Fibroblast of lung (primary cell): ENCODE measurements at places on chromosomes 1 and 21. TPM values are rescaled to one million over a fixed set of nuclear protein-coding genes. Genes with fewer than 3 reads are reported as not detected.

Gene EBNA1BP2
- total RNA-seq = 39.1 and 44.4 TPM in 2 replicates

Gene ANKRD35
- total RNA-seq = 2.3 and 4.5 TPM in 2 replicates

Gene BRDT
- total RNA-seq = not detected in 2 replicates

Gene AGT
- 10.6 and 14.1 TPM in 2 replicates for total RNA-seq

- H3K27ac ChIP-seq = peak overlapping the region; percentile 76
- DNase-seq = peak; percentile 66
- no peaks in the 10 kb centered on the region for H3K36me3 ChIP-seq
These were observed 522 bp downstream of the RC3H1 start for GRCh38 chr1:174021591-174022079.

GRCh38 chr21:26813426-26813998 is 31.7 kb downstream of the ADAMTS1 start:
- H3K27me3 ChIP-seq = no peaks in the 10 kb centered on the region
- H3K36me3 ChIP-seq = no peaks in the 10 kb centered on the region
- H3K27ac ChIP-seq = no peak overlapping the region
- peaks cover 3% of the 10 kb centered on the region for H3K4me1 ChIP-seq
- no peak for DNase-seq
- no peak overlapping the region for H3K4me3 ChIP-seq

- peak; percentile 86 for DNase-seq
- no peak overlapping the region for H3K4me3 ChIP-seq
- no peak overlapping the region for H3K27ac ChIP-seq
- peaks cover 8% of the 10 kb centered on the region for H3K27me3 ChIP-seq
These were observed 5.1 kb upstream of the HMGCS2 start for GRCh38 chr1:119773711-119774241.

- H3K4me1 ChIP-seq = no peaks in the 10 kb centered on the region
- no peaks in the 10 kb centered on the region for H3K36me3 ChIP-seq
- H3K4me3 ChIP-seq = no peak overlapping the region
- DNase-seq = no peak
- H3K27ac ChIP-seq = no peak overlapping the region
- no peaks in the 10 kb centered on the region for H3K27me3 ChIP-seq
These were observed 25.2 kb upstream of the RABGAP1L start for GRCh38 chr1:174134003-174134659.

Gene CAMK1G
- total RNA-seq = 0.77 and 1.7 TPM in 2 replicates

Gene LENEP
- 0.26 TPM in 1 of 2 replicates, not detected in the other for total RNA-seq

DNA sequence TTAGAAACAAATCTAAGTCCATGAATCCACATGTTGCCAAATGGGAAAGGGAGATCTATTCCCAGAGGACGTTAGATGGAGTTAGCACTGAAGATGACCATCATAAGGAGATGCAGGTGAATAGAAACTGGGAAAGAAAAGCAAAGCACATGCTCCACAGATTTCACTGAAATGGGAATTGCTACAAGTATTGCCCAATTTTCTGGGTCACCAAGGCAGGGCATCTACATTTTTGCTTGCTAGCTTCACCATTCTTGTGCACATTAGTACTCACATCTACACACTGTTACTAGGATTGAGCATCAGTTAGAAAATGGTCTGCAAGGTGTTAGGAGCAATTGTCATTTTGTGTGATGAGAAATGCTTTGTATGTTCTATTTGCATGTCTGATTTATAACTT is 99.1 kb downstream of the JAK1 start:
- no peaks in the 10 kb centered on the region for H3K27me3 ChIP-seq
- H3K36me3 ChIP-seq = peaks cover 12% of the 10 kb centered on the region
- no peak overlapping the region for H3K27ac ChIP-seq
- peaks cover 5% of the 10 kb centered on the region for H3K4me1 ChIP-seq
- DNase-seq = peak; percentile 33
- H3K4me3 ChIP-seq = no peak overlapping the region

Gene SUSD4
- under 0.01 TPM in 1 of 2 replicates, not detected in the other for total RNA-seq

GRCh38 chr1:50700214-50700613 is 259.9 kb downstream of the FAF1 start:
- H3K27me3 ChIP-seq = no peaks in the 10 kb centered on the region
- no peak for DNase-seq
- no peak overlapping the region for H3K27ac ChIP-seq
- no peak overlapping the region for H3K4me3 ChIP-seq

DNA sequence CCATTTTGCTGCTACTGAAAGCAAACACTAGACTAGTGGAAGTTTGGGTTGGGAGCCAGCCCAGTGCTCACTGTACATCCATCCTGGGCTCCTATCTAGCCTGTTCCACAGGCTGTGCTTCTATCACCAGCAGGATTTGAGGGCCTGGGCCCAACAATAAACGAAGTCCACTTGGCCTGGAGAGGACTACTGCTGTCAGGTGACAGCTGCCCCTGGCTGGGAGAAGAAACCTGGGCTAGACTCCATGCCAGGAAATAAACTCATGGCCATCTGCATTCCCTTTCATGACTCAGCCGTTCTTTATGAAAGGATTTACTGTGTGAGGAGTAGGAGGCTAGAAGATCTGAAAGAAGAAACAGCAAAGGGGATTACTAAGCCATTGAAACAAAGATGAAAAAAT is 35.5 kb downstream of the COLGALT2 start:
- H3K27ac ChIP-seq = peak overlapping the region; percentile 56
- no peaks in the 10 kb centered on the region for H3K36me3 ChIP-seq
- H3K4me1 ChIP-seq = peaks cover 4% of the 10 kb centered on the region
- DNase-seq = peak; percentile 72
- H3K27me3 ChIP-seq = no peaks in the 10 kb centered on the region
- H3K4me3 ChIP-seq = no peak overlapping the region

Gene IL23R
- total RNA-seq = not detected in 2 replicates

Gene PDZK1
- 0.26 and 1.5 TPM in 2 replicates for total RNA-seq

Gene SPRR1B
- not detected in 2 replicates for total RNA-seq

Gene A3GALT2
- not detected in 2 replicates for total RNA-seq

DNA sequence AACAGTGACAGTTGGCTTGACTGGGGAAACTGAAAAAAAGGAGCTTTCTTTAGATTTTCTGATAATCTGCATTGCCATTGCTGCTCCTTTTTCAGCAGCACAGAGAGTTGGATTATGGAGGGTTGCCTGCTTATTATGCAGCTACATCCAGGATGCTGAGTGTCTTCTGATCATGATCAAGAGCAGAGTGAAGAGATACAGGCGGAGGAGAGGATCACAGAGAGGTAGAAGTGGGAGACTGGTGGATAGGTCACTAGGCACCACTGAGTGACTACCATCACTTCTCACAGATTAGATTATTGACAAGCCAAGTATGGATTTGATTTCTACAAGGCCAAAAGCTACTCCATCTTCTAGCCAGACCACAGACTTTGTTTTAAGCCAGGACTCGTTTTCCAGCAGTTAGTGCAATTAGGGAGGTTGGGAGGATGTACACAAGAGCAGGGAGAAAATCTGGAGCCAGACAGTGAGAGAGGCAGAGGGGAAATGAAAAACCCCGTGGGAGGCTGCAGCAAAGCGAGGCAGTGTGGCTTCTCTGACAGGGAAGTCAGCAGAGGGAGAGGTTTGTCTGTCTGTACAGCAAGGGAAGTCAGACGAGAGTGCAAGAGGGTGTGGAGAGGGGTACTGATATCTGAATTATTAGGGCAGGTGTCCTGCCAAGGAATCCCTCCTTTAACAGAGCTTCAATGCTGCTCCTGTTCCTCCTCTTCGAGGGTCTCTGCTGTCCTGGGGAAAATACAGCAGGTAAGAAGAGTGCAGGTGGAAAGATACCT is at the start of gene CD1E:
Gene CD1E (plus strand): TSS at position 592 of the 773 bp plus-strand sequence. CDS start 95 bp downstream, at position 687.
- H3K4me3 ChIP-seq = no peak within 1 kb of the TSS
- no peak for DNase-seq
- no peaks in the 10 kb centered on the region for H3K36me3 ChIP-seq
- H3K27ac ChIP-seq = no peak within 1 kb of the TSS
- no peaks in the 10 kb centered on the region for H3K27me3 ChIP-seq
- H3K4me1 ChIP-seq = no peaks in the 10 kb centered on the region

DNA sequence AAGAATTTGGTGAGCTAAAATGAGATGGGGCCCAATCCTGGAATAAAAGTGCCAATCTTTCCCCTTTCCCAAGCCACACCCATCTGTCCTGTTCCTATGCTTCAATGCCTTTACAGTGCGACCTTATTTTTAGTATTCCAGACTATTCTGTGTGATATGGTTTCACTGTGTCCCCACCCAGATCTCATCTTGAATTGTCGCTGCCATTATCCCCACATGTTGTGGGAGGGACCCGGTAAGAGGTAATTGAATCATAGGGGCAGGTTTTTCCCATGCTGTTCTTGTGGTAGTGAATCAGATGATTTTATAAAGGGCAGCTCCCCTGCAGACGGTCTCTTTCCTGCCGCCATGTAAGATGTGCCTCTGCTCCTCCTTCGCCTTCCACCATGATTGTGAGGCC is 129.3 kb upstream of the KIF26B start:
- no peak overlapping the region for H3K27ac ChIP-seq
- no peak for DNase-seq
- no peaks in the 10 kb centered on the region for H3K27me3 ChIP-seq
- no peaks in the 10 kb centered on the region for H3K36me3 ChIP-seq
- H3K4me3 ChIP-seq = no peak overlapping the region

Gene E2F2
- total RNA-seq = 0.17 TPM in 1 of 2 replicates, not detected in the other

Gene DDR2
- total RNA-seq = 252 and 303 TPM in 2 replicates

DNA sequence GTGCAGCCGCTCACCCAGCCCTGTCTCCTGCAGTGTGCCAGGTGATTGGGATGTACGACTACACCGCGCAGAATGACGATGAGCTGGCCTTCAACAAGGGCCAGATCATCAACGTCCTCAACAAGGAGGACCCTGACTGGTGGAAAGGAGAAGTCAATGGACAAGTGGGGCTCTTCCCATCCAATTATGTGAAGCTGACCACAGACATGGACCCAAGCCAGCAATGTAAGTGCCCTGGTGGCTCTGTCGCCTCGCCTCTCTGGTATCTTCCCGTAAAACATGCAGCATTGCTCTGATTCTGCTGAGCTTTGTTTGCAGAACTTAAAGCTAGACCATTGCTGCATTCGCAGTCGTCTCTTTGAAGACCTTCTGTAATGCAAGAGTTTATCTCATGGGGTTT is 79.2 kb downstream of the ATP5PO start:
- H3K27ac ChIP-seq = no peak overlapping the region
- H3K27me3 ChIP-seq = no peaks in the 10 kb centered on the region
- DNase-seq = no peak
- no peaks in the 10 kb centered on the region for H3K4me1 ChIP-seq

DNA sequence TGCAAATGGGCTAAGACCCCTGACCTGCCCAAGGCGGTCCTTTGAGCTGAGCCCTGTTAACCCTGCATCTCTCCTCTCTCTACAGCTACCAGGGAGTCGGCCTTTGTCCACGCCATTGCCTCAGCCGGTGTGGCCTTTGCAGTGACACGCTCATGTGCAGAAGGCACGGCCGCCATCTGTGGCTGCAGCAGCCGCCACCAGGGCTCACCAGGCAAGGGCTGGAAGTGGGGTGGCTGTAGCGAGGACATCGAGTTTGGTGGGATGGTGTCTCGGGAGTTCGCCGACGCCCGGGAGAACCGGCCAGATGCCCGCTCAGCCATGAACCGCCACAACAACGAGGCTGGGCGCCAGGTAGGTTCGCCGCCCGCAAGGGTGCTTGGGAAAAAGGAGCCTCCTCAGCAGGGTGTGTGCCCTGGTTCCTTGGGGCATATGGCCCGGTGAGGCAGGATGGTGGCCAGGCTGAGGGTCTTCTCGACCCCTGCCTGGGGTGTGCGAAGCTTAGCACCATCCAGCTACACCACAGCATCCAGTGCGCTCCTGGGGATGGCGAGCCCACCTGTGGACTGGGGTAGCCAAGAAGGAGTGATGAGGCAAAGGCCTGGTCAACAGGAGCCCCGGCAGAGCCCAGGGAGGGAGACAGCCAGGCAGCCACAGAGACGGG is 31.8 kb upstream of the ARF1 start:
- no peaks in the 10 kb centered on the region for H3K4me1 ChIP-seq
- no peak for DNase-seq
- no peak overlapping the region for H3K27ac ChIP-seq
- H3K4me3 ChIP-seq = no peak overlapping the region

GRCh38 chr21:25953196-25953595 is 217.4 kb downstream of the APP start:
- H3K36me3 ChIP-seq = peaks cover 2% of the 10 kb centered on the region
- H3K4me1 ChIP-seq = no peaks in the 10 kb centered on the region
- no peaks in the 10 kb centered on the region for H3K27me3 ChIP-seq
- DNase-seq = no peak

GRCh38 chr1:236844499-236845271 is 49.6 kb downstream of the MTR start:
- H3K4me3 ChIP-seq = no peak overlapping the region
- DNase-seq = no peak
- H3K4me1 ChIP-seq = peaks cover 11% of the 10 kb centered on the region
- H3K27me3 ChIP-seq = no peaks in the 10 kb centered on the region
- no peaks in the 10 kb centered on the region for H3K36me3 ChIP-seq
- H3K27ac ChIP-seq = peak overlapping the region; percentile 32

Gene IQGAP3
- total RNA-seq = 1.3 and 16.0 TPM in 2 replicates

Gene CNKSR1
- total RNA-seq = not detected in 2 replicates

Gene SAMD13
- total RNA-seq = 1.3 and 2.5 TPM in 2 replicates

DNA sequence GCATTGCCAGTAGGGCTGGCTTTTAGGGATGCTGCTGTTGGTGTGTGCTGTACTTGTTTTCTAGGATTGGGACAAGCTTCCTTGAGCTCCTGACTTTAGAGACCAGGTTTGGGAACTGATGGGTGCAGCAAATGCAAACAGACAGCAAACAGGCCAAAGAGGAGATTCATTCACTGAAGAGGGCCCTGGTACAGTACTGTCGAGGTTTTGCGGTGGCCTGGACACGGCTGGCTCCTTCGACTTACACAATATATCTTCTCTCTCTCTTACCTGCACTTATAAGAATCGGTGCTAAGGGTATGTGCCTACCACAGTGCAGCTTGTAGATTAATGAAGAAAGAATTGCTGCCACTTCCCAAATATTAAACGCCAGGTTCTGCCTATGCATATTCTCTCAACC is 44.6 kb downstream of the ATP1A1 start:
- H3K27me3 ChIP-seq = peaks cover 2% of the 10 kb centered on the region
- no peak overlapping the region for H3K27ac ChIP-seq
- H3K36me3 ChIP-seq = no peaks in the 10 kb centered on the region
- DNase-seq = no peak

GRCh38 chr1:27940297-27940696 is 5.5 kb downstream of the SMPDL3B start:
- no peak overlapping the region for H3K27ac ChIP-seq
- H3K4me1 ChIP-seq = no peaks in the 10 kb centered on the region
- DNase-seq = peak; percentile 10
- peaks cover 8% of the 10 kb centered on the region for H3K27me3 ChIP-seq
- H3K4me3 ChIP-seq = no peak overlapping the region

DNA sequence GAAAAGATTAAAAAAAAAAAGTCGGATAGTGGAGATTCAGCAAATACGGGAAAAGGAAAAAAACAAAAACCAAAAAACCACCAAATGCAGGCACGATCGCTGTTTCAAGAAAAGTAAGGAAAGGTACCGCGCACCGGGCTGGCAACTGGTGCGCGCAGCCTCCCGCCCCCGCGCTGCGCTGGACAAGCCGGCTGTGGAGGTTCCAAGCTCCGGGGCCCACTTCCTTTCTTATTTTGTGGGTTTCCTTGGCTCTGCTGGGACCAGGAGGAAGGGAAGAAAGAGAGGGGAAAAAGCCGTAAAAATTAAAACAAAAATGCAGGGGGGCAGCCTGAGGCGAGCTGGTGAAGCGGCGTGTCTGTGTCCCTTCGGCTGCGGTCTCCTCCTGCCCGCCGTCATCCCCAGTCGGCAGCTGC is 233 bp downstream of the ADAMTS5 start:
- H3K4me1 ChIP-seq = peaks cover 4% of the 10 kb centered on the region
- peak; percentile 19 for DNase-seq
- no peaks in the 10 kb centered on the region for H3K36me3 ChIP-seq
